ENCODE measurements at places on chromosomes 2 and 18. TPM values are rescaled to one million over a fixed set of nuclear protein-coding genes. Genes with fewer than 3 reads are reported as not detected.

GRCh38 chr18:61535401-61535800 lies 202.2 kb downstream of the CDH20 start:
- DNase-seq = no peak

- no peak for DNase-seq
Measured at GRCh38 chr2:185012643-185013042, 414.3 kb downstream of the ZNF804A start.

DNA sequence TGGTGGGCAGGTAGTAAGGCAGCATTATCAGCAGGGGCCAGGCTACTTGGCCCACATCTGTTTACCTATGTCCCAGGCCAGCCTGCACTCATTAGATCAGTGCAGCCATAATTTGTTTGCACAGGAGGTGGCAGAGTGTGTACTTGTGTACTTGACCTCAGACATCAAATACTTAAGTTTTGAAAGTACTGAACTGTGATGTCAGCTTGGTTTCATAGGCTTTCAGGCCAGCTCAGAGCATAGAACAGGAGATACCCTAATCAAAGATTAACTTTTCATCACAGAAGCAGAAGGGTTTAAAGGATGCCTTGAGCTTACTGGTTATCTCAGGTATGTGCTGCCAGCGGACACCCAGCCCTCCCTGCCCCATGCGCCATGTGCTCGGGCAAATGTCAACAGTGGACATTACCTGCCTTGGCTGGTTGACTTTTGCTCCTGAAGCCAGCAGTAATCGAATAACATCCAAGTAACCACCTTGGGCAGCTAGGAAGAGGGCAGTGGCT lies 33.2 kb downstream of the ANKRD29 start:
- no peak for DNase-seq

DNA sequence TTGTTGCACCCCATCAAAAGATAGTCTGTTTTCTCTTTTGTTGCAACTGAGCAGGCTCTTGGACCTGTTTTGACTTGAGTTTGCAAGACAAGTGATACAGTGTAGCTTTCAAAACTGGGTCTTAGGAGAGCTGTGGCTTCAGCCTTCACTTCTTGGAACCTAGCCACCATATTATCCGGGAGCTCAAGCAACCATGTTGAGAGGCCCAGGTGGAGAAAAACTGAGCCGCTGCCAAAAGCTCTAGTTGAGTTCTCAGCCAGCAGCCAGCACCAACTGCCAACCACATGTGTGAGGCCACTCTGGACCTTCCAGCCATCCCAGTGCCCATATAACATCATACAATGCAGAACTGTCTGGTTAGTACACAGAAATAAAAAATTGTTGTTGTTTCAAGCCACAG lies 5.4 kb downstream of the CACNB4 start:
- DNase-seq = no peak

FAM136A gene
- total RNA-seq = 19.8 TPM

DNA sequence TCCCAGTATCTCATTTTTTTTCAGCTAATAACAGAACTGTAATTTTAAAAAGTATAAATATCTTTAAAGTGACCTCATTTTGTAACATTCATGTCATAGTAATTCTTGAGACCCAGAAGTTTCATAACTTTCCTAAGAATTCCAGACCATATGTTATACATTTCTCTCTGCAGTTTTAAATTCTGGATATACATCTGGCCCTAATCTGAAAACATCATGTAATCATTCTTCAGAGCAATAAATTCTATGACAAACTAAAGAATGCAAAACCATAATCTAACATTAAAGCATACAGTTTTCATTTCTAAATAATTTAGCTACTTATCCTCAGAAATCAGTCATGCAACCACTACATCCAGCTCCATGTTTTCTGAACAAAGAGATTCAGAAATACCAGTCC lies 198.3 kb upstream of the SLC35G4 start:
- no peak for DNase-seq

- DNase-seq = no peak
Measured at GRCh38 chr2:215542690-215543089, 106.8 kb upstream of the FN1 start.

DNA sequence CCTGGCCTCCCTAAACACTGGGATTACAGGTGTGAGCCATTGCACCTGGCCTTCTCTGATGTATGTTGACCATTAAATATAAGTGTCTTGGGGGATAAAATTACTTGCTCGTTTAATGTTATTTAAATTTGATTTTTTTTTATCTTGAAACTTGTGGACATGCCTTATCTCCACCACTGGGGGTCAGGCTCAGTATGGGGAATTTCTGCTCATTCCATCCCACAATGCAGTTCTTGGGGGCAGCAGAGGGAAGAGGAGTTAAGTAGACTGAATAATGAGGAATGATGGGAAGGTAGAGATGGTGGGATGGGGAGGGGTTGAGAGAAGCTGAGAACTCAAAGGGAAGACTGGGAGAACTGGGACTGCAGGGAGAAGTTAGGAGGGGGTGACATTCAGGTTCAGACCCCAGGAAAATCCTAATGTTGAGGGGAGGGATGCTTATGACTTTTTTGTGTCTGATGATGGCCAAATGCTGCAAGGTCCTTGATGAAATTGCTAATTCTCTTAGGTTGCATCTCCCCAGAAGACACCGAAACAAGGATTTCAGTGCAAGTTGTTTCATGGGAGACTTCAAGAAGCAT lies 174.2 kb downstream of the MIB1 start:
- no peak for DNase-seq

DNA sequence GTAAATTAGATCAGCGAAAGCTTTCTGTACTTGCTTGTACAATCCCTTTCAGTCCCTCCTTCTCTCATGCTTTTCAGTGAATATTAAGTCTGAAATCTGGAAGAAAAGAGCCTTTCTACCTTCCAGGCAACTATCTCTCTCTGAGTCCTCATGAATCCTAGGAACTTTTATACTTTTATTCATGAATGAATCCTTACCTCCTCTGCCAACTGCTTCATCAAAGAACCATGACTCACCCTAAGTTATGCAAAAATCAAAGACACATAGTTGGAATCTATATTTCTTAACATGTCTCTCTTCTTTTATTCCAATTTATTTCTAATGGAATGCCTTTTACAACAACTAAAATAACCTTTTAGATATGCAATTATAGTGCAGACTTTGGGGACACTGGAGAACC lies 394.2 kb downstream of the CLIP4 start:
- DNase-seq = no peak

DNA sequence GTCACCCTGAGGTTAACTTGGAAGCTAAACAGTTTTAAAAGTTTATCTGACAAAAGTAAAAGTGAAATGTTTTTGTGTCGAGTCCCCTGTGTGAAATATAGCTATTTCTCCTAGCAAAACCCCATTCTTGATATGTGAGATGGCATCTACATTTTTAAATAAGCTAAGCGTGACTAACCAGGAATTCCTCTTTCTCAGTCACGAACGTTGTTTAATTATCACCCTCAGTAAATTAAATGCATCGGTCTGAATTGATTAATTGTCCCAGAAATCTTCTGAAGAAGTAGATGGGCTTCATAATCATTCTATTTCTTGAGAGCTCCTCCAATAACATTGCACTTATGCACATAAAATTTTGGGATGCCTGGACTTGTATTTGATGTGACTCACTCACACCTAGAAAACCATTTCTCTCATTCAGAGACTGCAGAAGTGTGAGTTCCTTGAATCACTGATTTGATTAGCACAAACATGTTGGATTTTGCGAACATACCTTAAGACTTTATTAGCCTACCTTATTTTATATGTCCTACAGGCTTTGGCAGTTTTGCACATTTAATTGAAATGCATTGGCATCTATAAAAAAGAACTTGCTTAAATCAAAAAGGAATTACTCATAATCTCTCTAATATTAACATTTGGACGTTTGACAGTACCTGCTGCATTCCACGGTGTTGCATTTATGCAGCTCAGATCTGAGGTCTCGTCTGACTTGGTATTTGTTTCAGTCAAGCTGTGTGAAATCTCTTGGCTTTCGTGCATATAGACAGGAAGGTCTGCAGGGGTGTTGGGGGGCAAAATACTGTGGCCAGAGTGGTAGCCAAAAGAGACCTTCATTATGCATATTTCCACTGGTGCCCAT lies 475.2 kb downstream of the EPHA4 start:
- DNase-seq = no peak

Data from aorta (tissue), 5 donors.